Activated CD4-positive, alpha-beta T cell treated with anti-CD3 and anti-CD28 coated beads, Interleukin-2, amount 50 U/mL, for 4 hours (primary cell): ENCODE measurements at places on chromosomes 2 and 18.
A peak's percentile ranks its signal among the peaks of the same experiment; 100 is the strongest.

- no peak for DNase-seq
Measured at GRCh38 chr2:188079196-188079595, 212.5 kb upstream of the GULP1 start.

DNA sequence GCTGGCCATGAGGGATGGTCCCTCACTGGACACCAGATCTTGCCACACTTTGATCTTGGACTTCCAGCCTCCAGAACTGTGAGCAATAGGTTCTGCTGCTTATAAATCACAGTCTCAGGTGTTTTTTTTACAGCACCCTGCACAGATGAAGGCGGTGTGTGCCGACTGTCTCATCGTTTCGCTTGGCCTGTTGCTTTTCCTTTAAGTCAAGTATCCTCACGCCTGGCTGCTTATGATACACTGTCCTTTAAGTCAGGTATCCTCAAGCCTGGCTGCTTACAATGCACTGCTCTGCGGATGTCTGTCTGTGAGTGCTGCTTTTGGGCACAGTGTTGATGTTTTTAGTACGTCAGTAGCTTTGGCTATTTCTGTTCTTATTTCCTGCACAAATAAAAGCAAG is 40.3 kb downstream of the SALL3 start:
- no peak for DNase-seq

- no peak for DNase-seq
Measured at GRCh38 chr2:223062396-223062795, 10.4 kb downstream of the KCNE4 start.

DNA sequence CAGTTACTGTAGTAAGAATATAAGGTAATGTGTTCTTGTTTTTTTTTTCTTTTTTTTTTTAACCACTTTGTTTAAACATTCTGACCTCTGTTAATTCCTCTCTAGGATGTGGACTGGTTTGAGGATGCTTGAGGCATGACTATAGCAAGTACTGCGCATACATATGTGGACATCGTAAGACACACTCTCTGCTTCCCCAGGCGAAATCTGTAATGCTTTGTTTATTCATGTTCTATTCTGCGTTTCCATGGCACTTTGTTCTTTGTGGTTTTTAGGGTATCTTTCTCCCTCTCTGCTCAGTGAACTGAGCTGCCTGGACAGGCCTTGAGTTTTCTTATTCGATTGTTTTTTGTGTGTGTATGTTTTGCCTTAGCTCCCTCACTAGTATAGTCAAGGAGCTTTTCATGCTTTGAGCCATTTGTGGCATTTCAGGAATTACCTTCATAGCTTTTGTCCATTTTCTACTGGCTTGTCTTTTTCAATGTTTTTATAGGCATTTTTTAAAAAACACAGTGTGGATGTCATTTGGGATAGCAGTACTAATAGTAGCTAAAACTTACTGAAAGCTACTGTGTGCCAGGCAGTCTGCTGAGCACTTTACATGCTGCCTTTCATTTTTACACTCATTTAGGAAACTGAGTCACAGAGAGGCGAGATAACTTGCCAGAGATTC is 1.9 kb upstream of the SH3BP4 start:
- no peak for DNase-seq

GRCh38 chr18:34999756-35000289 is 41.4 kb upstream of the MAPRE2 start:
- DNase-seq = no peak

DNA sequence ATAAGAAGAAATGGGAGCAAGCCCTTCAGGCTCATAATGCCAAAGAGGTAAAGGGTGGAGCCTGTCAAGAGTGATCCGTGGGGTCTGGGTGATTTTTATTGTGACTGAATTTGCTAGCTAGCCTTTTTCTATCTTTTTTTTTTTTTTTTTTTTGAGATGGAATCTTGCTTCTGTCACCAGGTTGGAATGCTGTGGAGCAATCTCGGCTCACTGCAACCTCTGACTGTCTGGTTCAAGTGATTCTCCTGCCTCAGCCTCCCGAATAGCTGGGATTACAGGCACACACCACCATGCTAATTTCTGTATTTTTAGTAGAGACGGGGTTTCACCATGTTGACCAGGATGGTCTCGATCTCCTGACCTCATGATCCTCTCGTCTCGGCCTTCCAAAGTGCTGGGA is 29.1 kb downstream of the DRC1 start:
- DNase-seq = no peak

GRCh38 chr18:45621061-45621511 is 5.8 kb downstream of the SLC14A2 start:
- peak; percentile 16 for DNase-seq

DNA sequence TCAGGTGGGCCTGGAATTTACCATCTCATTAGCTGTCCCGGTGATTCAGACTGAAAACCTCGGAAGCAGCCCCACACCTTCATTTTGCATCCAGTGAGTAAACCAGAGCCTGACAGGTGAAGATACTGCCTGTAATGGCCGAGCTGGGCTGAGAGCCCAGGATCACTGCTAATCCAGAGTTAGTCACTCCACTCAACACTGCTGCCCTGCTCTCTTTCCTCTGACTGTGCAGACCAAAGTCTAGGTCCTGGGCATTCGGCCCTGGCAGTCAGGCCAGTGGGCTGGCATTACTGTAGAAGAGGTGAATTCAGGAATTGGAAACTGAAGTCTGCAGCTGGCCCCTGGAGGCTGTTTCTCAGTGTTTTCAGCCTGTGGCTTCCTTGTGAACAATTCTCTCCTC is 44.3 kb downstream of the TMEM17 start:
- DNase-seq = no peak

DNA sequence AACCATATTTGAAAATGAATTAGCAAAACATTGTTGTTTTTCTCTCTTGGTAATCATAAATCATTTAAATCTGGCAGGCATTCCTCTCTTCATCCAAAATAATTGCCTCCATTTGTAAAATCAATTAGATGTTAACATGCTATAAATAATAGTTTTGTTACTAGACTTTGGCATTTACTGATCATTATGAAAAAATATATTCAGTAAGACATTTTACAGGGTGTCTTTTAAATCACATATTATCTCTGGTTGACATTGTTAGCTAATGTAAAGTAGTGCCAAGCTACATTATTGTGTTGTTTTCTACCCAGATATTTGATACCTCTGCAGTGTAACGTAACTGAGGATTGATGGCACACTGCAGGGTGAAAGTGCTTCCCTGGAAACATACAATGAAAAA is 31.8 kb upstream of the DLX1 start:
- DNase-seq = no peak

- no peak for DNase-seq
Measured at GRCh38 chr2:241519669-241520068, 11.3 kb upstream of the STK25 start.

DNA sequence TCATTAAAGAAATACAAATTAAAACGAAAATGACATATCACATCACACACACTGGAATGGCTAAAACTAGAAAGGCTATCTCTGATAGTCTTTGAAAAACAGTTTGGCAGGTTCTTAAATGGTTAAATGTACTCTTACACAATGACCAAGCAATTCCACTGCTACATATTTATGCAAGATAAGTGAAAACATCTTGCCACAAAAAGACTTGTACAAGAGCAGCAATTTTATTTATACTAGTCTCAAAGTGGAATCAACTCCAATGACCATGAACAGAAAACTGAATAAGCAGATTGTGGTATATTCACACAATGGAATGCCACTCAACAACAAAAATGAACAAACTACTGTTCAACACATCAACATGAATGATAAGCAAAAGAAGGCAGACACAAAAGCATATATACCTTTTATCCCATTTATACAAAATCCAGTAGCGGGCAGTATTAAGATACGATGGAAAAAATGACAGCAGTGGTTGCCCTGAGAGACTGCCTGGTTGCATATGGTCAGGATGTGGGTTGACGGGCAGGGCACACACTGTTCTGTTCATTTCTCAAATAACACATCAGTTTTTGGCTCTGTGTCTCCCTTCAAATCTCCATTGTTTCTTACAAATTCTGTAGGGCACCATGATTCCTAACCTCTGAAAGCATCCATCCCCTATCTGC is 25.4 kb downstream of the SP100 start:
- DNase-seq = peak; percentile 29

DNA sequence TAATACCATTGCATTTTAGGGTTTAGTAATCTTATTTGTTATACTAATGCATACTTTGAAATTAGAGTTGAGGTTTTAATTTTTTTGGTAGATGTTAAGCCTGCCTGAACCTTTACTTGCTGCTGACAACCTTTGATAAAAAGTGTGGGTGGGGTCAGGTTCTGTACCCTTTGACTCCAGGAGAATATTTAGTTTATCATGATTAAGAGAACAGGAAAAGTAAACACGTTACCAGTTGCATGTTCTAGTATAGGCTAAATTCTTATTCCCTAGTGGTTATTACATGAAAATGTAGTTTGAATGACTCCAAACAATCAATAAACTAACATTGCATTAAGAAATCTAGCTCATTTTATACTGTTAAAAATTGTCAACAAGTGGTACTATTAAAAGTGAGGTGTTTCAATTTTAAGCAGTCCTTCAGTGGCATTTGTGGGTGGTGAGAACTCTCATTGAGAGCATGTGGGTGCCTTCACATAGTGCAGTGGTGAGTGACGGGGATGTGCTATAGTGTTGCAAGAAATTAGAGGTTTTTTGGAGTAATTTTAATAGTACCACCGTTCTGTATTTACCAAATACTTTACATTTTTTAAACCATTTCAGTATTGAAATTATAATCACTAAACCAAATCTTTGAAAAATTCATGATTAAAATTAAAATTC is 29.9 kb downstream of the PHLPP1 start:
- no peak for DNase-seq

DNA sequence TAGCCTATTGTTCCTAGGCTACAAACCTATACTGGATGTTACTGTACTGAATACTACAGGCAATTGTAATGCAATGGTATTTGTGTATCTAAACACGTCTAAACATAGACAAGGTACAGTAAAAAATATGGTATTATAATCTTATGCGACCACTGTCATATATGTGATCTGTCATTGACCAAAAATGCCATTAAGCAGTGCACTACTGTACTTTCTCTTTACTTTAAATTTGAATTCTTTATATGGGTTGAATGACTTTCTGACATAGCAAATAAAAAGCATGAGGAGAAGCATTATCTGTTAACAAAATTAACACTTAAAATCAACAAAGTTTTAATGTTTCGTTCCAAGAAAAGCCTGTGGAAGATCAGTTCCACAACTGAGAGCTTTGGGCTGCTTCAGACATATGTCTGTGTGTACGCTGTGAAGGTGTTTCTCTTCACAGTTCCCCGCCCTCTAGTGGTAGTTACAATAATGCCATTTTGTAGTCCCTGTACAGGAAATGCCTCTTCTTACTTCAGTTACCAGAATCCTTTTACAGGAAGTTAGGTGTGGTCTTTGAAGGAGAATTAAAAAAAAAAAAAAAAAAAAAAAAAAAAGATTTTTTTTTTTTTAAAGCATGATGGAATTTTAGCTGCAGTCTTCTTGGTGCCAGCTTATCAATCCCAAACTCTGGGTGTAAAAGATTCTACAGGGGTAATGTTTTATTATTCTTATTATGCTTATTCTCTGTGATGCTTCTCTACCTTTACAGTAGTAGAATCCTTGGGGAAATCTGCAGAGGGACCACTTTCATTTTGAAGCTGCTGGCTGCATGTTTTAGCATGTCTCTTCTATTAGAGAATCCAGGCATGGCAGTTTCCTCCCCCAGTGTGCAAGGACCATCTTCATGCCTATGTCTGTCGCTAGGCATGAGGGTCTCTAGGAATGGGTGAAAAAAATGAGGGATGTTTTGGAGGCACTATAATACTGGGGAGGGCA is 54.5 kb downstream of the SCN2A start:
- no peak for DNase-seq

DNA sequence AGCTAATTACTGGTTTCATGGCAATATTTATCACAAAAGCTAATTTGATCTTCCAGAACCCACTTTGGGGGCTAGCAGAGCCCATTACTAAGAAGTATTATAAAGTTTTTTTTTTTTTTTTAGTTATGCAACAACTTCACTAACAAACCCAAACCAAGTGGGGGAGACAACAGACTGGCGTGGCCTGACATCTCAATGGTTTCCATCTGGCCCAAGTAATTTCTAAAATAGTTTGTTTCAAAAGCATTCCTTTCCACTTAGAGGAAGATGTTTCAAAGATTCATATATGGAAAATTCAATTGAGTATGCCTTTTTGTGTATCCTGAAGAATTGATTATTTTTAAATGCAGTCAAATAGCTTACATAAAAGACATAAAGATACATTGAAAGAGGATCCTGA is 367.1 kb downstream of the HRH4 start:
- DNase-seq = no peak

DNA sequence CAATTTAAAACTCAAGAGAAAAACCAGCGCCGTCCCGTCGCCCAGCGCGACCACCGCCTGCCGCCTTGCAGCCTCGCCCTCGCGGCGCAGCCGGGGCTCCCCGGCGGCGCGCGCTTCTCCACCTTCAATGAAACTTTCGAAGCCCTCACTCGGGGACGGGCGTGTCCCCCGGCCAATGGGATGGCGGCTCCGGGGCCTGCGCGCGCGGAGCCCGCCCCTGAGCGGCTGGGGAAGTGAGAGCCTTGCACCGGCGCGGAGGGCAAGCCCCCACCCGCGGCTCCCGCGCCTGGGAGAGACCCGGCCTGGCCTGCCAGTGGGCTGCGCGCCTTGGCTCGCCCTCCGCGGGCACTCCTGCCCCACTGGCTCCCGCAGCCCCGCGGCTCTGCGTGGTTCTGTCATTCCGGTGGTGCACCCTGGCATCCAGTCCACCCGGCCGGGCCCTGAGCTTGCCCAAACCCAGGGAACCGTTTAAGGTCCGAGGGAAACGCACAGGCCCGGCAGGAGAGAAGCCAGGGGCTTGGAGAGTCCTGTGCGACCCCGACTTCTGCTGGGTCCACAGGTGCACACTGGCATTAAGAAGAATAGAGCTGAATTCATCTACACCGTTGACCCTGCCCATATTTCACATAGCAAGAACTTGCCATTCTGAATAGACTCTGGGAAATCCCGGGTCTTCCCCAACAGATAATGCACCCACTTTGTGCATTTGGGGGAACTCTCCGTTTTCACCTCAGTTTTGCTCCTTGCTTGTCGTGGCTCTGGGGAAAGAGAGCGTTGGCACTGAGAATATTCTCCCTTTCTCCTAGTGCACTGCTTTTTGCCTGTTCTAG is at the start of gene PIEZO2:
Gene PIEZO2, minus strand, starts transcription at position 129 of the 830 bp plus-strand sequence. CDS start 981 bp downstream, outside the sequence.
- no peak for DNase-seq

GRCh38 chr18:37539236-37539635 is 26.4 kb downstream of the CELF4 start:
- no peak for DNase-seq

DNA sequence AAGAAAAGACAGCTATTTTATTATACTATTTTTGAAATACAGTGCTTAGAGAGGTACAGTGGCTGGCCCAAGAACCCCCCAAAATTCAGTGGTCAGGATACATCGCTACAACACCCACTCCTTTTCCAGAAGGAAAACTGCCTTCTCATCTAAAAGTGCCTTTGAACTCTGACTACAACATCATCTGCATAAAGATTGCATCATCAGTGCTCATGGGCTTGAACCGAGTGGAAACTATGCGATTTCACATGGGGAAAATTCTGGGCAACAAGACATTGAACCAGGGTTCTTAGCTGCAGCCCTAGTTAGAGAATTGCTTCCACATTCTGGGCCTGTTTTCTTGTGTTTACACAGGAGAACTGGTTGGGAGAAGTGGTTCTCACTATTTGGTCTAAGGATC is 294.6 kb upstream of the SLC14A2 start:
- DNase-seq = no peak

- no peak for DNase-seq
Measured at GRCh38 chr2:68287580-68288441, 31.9 kb downstream of the CNRIP1 start.

GRCh38 chr2:239286901-239287300 is 113.9 kb downstream of the HDAC4 start:
- no peak for DNase-seq

- DNase-seq = no peak
Measured at GRCh38 chr2:111186933-111187332, 66.2 kb downstream of the BCL2L11 start.
